Forelimb muscle (tissue), 1 donor: ENCODE measurements at places on chromosomes 16 and 17.

DNA sequence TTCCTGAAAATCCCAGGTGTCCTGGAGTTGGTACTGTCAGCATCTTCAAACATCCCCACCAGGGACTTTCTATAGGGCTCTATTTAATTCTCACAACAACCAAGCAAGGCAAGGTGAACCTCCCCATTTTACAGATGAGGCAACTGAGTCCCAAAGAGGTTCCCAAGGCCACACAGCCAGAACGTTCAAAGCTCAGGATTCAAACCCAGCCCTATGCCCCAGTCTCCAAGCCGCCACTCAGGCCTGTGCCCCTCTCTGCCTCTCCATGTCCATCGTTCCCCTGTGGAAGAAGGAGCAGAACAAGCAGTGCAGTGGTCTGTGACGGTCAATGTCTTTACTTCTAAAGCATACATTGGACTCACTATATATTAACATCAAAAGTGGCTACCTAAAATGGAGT, 6.1 kb downstream of the ZNF319 start:
- no peak for DNase-seq

- no peak for DNase-seq
These were observed 6.7 kb downstream of the TMEM92 start for GRCh38 chr17:50280801-50281441.

DNA sequence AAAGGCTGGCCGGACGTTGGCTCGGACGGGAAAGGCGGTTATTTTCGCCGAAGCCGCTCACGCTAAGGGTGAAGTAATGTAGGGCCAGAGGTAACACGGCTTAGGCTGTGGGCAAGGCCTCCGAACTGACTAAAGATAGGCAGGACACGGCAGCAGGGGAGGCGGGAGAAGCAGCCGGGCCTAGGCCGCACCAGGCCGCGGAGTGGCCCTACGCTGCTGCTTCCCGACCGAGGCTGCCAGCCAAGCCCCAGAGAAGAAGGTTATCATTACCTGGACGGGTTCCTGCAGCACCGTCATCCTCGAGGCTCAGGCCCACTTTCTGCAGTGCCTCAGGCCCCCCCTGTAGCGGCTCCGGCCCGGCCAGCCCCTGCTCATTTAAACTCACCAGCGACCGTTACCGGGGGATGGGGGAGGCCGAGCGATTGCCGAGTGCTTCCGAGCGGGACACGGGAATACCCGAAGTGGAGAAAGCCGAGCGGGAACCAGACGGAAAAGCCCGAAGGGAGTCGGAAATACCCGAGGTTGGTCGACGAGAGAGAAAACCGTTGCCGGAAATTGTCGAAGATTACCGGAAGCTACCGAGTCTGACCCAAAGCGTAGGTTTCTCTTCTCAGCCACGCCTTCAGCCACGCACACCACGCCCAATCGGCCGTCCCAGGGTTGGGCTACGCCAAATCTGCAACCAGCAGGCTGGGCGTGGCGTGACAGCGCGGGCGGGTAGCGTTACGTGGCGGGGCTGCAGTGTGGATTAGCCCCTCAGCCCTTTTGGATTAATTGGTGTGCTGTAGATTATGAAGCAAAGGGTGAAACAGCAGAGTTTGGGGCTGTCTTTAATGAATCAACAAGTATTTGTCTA, at the start of gene CDC27:
Gene CDC27 (minus strand): TSS at position 420 of the 856 bp plus-strand sequence. CDS start 123 bp downstream, at position 297.
- peak; percentile 100 for DNase-seq

DNA sequence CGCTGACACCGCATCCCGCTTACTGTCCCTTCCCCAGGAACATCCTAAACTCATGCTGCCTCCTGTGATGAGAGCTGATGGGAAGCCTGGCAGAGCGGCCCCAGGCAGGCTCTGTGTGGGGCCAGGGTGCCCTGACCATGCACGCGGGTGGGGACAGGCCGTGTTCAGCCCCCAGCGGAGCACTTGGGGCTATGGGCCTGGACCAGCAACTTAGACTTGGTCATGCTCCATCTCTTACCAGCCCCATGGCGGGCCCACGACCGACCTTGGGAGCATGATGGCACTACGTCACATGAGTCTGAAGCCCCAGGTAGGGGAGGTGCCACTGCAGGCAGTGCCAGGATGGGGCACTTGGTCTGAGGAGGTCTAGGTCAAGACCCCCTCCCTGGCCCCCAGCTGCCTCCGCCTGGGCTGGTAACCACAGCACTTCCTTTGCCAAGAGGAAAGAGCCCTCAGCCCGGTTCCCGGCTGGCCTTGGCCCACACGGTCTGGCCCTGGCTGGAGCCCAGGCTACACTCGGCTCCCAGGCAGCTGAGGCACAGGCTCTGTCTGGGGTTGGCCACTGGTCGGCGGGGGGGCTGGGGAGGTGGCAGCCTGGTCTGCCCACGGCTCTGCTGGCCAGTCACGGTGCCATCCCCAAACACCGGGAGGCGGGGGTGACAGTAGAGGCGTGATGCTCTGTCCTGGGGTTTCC, 25.7 kb downstream of the BAHCC1 start:
- DNase-seq, result no peak

DNA sequence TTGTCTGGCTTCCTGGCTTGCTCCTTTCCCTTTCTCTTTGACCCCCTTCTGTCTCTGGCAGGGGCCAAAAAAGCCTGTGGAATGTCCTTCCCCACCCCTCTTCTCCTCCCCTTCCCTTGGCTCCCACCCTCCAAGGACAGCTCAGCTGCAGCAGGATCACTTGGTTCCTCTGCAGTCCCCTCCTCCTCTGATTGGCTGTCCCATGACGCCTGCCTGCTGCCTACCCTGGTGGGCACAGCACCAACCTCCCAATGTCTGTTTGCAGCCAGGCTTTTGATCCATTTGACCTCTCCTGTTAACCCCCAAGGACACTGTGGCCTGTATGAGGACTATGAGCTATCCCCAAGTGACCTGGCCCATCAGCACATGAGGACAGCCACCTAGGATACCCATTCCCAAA, 14.8 kb upstream of the MTMR4 start:
- no peak for DNase-seq

- DNase-seq, result no peak
These were observed 40.9 kb downstream of the SRCIN1 start for GRCh38 chr17:38564869-38565268.

GRCh38 chr16:81181013-81181720, 57.3 kb upstream of the BCO1 start:
- no peak for DNase-seq

GRCh38 chr16:709566-710499, 4.2 kb upstream of the FBXL16 start:
- no peak for DNase-seq

DNA sequence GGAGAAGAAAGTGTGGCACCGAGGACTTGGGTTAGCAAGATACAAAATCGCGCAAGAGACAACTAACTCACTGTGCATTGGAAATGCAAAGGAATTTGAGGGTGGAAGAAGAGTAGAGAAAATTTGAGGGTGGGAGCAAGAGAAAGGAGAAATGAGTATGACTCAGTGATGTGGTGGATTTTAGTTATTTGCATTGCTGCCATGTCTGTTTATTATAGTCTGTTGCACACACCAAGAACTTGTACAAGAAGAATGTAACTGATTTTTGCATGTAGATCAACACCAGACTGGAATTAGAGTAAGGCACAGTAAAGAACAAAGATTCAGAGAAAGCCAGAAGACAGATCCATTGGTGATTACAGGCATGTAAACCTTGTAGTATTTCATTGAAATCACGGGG, 71.6 kb upstream of the SMIM36 start:
- DNase-seq, result no peak

DNA sequence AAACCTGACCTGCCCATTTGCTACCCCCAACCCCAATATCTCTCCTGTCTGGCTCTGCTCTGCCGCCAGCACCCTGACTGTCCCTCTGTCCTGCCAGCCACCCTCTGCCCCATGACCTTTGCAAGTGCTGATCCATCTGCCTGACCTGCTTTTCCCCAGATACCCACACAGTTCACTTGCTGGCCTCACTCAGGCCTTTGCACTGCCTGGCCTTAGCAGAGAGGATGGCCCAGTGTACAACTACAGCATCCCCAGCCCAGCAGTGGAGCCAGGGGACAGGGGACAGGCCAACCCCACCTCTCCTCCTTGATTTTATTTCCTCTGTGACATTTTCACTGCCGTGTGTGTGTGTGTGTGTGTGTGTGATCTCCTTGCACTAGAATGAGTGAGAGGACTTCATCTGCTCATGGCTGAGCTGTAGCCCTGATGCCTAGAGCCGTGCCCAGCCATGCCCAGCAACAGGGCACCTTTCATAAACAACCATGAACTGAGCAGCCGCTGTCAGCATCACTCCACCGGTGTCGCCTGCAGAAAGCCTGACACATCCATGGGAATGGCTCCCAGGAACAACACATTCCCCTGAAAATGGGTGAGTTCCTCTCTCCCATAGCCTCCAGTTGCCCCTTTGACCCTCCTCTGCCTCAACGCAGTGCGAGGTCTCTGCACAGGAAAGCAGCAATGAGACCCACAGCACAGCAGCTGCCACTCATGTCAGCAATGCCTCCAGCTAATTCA, 36.0 kb upstream of the RBFOX3 start:
- no peak for DNase-seq

DNA sequence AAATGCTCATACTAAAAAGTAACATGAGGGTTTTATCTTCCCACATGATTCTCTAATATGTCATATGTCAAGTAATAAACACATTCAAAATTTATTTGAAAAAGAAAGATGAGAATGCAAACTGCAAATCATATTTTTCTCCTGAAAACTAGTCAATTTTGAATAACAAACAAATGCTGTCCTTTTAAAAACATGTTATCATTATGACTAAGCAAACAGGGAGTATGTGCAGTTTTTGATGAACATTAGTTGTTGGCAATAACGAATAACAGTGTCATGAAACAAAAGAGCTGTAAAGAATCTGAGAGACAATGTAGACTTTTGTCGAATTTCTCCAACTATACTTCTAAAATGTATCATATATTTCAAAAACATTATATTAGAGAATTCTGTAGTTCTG, 34.8 kb downstream of the RPGRIP1L start:
- DNase-seq, result no peak

DNA sequence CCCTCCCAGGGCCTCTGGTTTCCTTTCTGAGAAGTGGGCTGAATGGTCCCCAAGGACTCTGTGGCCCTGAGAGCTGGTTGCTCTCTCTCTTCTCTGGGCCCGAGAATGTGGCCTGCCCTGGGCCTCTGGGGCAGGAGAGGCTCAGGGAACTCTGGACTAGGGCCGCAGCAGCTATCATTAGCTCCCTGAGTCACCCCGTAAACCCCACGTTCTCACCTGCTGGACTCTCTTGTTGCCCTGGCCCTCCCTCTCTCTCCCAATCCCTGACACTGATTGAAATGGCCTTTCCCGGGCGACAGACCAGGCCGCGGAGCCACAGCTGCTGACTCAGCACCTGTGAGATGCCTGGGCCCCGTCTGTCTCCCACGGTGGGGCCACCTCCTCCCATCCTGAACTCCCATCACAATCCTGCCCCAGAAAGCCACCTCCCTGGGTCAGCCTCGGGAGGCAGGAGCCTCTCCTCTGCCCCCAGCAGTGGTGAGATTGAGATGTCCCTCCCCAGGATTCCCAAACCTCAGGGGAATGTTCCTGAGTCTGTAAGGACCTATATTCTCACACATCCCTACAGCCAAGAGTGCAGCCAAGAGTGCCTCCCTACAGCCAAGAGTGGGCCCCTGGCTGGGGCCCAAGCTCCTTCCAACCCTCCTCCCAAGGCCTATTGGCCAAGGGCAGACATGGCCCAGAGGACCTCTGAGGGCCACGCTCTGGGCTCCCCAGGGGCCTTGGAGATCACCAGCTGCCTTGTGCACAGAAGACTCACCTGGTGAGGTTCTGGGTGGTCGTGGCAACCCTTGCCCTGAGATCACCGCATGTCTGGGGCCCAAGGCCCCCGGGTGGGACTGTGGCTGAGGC, 470 bp downstream of the TRPV3 start:
- no peak for DNase-seq

GRCh38 chr17:45722161-45722560, 62.0 kb upstream of the CRHR1 start:
- no peak for DNase-seq

DNA sequence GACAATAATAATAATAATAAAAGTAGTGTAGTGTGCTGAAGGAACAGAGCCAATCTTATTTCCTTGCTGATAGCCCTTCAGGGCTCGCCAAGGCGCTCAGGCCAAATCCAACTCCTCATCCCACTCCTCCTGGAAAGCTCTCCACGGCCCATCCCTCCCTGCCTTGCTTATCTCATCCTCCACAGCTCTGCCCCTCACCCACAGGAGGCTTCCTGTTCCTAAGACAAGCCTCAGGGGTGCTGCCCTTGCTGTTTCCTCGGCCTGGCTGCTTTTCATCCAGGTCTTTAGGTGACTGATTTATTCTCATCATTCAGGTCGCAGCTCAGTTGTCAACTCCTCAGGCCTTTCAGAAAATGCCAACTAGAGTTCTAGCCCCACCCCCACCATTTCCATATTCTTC, 11.2 kb downstream of the GTF3C1 start:
- DNase-seq, result no peak

GRCh38 chr16:28597692-28598261, 927 bp upstream of the SULT1A2 start:
- DNase-seq, result no peak

DNA sequence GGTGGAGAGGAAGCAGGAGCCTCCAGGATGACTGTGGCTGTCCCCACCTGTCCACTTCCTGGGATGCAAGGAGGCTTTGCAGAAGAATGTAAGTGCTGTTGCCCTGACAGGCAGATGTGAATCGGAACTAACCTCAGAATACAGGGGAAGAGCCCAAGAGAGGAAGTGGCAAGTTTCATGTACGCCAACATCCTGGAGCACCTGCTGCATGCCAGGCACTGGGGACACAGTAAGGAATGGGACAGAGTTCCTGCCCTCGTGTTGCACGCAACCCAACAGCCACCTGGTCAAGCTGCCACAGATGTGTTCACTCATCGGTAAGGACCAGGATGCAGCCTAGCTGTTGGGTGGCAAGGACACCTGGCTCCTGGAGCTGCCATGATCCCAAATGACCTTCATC, 98.6 kb upstream of the RPL38 start:
- no peak for DNase-seq

- peak; percentile 48 for DNase-seq
These were observed 1.8 kb downstream of the ASGR1 start for GRCh38 chr17:7177191-7177953.

DNA sequence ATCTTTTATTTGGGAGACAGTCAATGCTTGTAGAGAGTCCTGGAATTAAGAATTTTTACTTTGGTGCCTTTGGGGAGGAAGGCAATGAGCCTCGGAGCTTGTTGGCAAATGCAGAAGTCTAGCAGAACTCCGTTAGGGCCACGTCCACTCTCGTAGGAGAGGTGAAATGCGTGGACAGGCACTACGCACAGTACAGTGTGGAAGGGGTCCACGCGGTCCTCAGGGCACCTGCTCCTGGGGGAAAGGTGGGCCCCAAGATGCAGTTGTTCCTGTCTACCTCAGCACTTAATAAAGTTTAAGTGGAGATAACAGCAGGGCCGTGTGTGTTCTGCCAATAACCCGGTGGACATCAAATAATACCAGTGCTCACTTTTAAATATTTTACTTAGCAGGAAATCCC, 1.8 kb downstream of the RAB11FIP3 start:
- no peak for DNase-seq

- no peak for DNase-seq
These were observed 2.9 kb downstream of the STARD3 start for GRCh38 chr17:39639566-39640458.

- DNase-seq, result no peak
These were observed 19.6 kb downstream of the NME2 start for GRCh38 chr17:51185763-51186332.

GRCh38 chr16:78524066-78524595, 424.7 kb downstream of the WWOX start:
- no peak for DNase-seq

GRCh38 chr17:42720996-42721583, 23.8 kb downstream of the EZH1 start:
- DNase-seq, result peak; percentile 51

GRCh38 chr17:16456742-16457316, 35.2 kb downstream of the LRRC75A start:
- no peak for DNase-seq
